ENCODE measurements at places on chromosomes 2 and 18.

GRCh38 chr2:77228391-77228790 is 293.8 kb downstream of the LRRTM4 start:
- DNase-seq = peak; percentile 1

DNA sequence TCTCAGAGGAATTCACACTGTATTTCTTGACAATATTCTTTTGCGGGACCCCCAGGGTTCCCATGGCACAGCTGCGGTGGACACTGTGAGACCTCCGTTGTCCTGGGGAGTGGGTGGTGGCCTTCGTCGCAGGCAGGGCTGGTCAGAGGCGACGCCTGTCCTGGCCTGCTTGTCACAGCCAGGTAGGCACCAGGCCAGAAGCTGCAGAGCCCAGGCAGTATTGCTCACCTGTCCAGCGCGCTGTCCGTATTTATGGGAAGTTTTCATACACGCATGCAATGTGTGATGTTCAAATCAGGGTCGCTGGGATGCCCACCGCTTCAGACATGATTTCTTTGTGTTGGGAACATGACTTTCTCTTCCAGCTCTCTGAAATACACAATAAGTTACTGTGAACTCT is 126.6 kb downstream of the RTP5 start:
- DNase-seq = no peak

GRCh38 chr18:22300665-22301636 is 116.8 kb downstream of the CTAGE1 start:
- no peak for DNase-seq

DNA sequence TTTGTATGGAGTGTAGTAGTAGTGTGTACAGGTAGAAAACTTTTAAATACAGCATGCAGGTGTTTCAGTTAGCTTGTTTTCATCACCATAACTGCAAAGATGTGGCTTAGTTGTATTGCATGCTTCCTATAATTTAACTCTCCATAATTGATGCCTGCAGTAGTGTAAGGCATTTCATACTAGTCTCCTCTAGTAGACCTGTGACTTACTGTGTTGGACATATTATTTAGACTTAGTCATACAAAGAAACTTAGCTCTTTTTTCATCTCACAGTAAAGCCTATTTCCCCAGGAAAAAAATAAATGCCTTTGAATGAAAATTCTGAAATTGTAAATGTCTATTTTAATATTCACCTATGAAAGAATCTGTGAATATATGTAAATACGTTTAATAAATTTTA is 52.8 kb upstream of the TWSG1 start:
- no peak for DNase-seq

DNA sequence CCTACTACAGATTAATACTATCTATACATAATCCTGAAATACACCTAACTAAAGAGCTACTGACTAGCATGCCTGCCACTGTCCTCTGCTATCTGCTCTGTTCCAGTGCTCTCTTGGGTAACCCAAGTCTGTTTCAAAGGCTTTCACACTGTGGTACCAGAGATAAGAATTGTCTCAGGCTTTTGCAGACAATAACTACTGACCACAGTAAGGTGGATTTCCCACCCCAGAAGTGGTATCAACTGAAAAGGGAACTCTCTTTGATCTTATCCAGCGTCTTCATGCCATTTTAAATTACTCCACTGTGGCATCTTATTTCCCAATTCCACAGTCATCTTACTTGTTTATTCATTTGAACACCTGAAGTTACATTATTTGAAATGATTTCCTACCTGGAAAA is 190.2 kb downstream of the IKZF2 start:
- no peak for DNase-seq

- no peak for DNase-seq
Measured at GRCh38 chr2:172086241-172087206, 1.2 kb downstream of the DLX1 start.

DNA sequence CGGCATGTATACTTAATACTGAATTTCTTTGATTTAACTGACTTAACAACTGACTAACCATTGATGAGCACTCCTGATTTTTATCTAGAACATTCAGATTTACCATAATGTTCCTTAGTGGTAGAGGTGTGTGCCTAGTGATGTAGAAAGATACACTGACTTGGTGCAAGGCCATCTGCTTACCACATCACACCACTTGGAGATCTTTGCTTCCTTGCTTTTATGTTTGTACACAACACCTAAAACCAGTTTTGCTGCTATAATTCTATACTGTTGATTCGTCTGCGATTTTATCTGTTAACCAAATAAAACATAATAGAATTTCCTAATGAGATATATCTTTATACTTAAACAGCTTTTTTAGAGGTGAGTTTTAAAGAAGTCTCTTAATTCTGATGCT is 3.9 kb upstream of the FARP2 start:
- no peak for DNase-seq

- no peak for DNase-seq
Measured at GRCh38 chr2:98903767-98904485, 32.1 kb downstream of the CRACDL start.

DNA sequence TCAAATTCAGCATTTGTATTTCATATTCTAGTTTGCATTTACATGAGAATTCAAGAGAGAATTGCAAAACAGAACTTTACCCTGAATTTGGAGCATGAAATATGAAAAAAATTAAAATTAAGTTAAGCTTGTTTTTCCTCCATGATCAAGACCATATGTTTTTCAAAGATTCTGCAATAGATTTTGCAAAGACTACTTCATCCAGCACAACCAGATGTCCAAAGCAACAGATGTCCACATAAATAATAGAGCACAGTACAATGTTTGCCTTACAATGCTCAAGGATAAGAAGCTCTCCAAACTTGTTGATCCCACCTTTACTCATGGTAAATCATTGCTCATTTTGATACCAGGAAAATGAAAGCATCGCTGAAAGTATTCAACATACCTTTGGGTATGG is 25.6 kb downstream of the FAP start:
- DNase-seq = peak; percentile 15

- peak; percentile 28 for DNase-seq
Measured at GRCh38 chr2:220373878-220374277, 746.4 kb downstream of the SLC4A3 start.

DNA sequence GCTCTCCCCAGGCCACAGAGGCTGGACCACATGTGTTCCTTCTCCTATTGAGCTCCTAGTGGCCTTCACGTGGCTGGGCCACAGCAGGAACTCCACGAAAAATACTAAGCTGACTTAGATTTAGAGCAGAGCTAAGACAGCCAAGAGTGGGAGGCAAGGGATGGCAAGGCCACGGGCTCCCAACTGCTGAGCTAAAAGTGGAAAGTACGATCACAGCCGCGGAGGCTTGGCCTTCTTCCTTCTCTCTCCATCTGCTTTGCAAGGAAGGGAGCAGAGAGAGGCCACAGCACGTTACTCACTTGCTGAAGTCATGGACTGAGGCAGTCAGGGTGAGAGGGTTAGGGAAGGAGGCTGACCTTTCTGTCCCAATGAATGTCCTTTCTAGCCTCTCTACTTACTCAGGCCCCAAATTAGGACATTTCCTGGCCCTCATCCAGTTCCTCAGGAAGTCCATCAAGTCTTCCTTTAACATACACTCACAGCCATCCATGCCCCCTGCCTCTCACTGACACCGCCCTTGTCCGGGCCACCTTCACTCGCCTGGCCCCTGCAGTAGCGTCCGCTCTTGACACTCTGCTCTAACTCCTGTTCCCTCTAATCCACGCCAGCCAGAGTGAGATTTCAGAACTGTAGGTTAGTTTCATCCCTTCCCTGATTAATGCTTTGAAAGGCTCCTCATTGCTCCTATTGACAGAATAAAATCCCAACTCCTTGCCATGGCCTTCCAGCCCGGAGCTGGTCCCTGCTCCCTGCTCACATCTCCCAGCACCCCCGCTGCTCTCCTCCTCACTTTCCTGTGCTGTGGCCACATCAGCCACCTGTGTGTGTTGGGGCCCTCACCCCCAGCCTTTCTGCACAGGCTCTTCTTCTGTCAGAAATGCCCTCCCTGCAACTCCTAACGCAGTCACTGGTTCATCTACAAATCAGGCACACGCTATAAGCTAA is 204.2 kb downstream of the CYP26B1 start:
- DNase-seq = no peak

DNA sequence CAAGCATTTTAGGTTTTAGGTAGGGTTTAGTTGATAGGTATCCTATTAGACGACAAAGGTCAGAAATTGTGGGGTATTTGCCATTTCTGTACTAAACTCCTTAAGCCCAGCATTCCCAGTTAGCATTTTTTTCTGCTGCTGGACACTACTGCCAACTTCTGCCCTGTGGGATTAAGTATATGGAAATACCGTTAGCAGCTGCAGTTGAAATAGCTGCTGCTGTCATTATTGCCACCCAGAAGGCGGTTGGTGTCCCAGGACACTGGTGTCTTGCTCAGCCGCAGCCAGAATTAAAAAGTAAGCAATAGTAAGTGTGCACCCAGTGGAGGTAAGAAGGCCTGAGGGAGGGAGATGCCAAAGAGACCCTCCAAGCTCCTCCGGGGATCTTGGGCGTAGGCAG is 1.9 kb upstream of the UXS1 start:
- DNase-seq = no peak

DNA sequence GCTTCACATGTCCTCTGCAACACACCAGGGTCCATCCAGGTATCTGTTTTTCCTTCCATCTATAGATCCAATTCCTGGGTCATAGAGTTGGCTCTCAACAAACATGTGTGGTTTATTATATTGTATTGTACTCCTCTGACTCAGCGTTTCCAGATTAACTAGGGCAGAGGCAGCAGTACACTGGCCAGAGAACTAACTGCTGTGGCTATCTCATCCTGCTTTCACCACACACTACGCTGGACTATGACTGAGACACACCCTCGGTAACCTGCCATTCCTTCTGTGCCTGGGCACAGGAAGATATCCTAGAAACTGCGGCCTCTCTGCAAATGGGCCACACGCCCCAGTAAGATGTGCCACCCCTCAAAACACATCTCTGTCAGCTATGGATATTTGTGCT is 159.8 kb upstream of the STK17B start:
- peak; percentile 57 for DNase-seq
